ENCODE measurements at places on chromosomes 12 and 14.

DNA sequence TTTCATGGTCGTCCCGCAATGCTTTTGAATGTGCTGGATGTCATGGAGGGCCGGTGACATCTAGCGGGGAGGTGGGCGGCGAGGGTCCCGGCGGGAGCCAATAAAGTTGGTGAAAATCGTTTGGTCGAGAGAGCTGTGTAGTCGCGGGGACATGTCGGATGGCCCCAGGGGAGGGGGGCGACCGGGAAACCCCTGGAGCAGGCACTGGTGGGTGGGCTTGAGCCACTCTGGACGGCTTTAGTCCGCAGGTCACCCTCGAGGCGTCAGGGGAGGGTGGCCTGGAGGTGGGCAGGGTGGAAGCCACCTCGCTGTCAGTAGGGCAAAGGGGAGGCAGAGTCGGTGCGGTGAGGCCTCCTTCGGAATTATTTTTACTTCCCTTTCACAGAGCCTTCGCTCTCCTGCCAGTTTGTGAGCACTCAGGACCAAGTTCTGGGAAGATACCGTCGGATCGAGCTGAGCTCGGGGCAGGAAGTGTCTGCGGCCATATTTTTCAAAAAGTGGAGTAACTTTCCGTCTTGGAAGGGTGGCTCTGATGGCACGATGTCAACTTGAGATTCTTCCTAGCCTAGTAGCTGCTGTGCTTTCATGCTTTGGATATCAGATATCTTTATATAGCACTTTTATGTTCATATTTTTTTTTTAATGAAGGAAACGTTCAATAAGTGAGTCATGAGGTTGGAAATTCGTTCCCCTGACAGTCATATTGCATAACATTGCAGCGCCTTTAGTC, 28.2 kb downstream of the WBP11 start:
- H3K27me3 ChIP-seq: no peaks in the 10 kb centered on the region
- no peak for DNase-seq
- H3K4me1 ChIP-seq: peaks cover 5% of the 10 kb centered on the region
- no peaks in the 10 kb centered on the region for H3K36me3 ChIP-seq
- H3K4me3 ChIP-seq: peak overlapping the region; percentile 93

GRCh38 chr14:100955201-100955600, 51.7 kb upstream of the RTL1 start:
- H3K36me3 ChIP-seq: no peaks in the 10 kb centered on the region
- no peak for DNase-seq
- no peak overlapping the region for H3K4me3 ChIP-seq

DNA sequence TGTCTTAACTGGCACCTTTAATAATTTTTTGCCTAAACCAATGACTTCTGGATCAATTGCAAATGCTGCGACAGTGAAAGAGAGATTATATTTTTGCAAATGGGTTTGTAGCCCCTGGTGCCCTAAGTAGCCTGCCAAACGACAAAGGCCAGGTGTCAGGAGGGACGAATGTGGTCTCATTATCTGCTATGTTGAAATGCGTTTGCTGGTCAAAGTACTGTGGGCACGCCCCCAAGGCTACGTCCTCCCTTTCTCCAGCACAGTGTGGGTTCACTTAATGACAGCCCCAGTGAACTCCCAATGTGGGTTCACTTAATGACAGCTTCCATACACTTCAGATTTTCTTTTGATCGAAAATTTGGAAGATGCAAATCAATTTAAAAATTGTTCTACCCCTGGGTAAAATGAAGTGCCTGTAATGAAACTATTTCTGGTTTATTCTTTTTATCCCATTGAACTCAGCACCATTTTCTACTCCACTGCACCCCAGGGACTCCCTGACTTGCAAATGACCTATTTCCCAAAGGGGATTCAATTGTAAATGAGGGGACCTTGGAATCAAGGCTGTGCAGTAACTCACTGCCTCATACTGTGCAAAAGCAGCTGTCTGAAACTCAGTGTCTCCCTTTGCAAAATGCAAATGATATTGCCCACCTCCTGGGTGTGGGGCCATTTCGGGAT, 1.4 kb downstream of the SERPINA11 start:
- no peak for DNase-seq
- H3K4me1 ChIP-seq: peaks cover 8% of the 10 kb centered on the region
- no peaks in the 10 kb centered on the region for H3K36me3 ChIP-seq
- H3K27me3 ChIP-seq: no peaks in the 10 kb centered on the region
- H3K4me3 ChIP-seq: no peak overlapping the region

- H3K4me3 ChIP-seq: no peak overlapping the region
- H3K36me3 ChIP-seq: no peaks in the 10 kb centered on the region
These were observed 127.2 kb upstream of the ATF7IP start for GRCh38 chr12:14238221-14238792.

DNA sequence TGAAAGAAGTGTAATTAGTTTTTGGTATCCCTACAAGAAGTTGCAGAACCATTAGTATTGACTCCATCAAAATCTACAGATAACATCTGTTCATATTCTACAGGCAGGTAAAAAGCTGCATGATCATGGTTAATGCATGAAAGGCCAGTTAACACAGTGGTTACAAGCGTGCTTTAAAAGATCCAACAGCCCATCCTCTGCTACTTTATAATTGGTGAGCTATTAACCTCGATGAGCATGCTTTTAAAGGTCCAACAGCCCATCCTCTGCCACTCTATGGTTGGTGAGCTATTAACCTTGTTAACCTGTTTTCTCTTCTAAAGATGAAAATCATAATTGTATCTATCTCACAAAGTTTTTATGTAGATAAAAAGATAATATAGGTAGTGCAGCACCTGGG, 289.3 kb downstream of the DUSP6 start:
- no peaks in the 10 kb centered on the region for H3K36me3 ChIP-seq
- H3K4me3 ChIP-seq: no peak overlapping the region
- no peaks in the 10 kb centered on the region for H3K27me3 ChIP-seq
- no peak for DNase-seq
- no peak overlapping the region for H3K27ac ChIP-seq
- peaks cover 9% of the 10 kb centered on the region for H3K4me1 ChIP-seq

DNA sequence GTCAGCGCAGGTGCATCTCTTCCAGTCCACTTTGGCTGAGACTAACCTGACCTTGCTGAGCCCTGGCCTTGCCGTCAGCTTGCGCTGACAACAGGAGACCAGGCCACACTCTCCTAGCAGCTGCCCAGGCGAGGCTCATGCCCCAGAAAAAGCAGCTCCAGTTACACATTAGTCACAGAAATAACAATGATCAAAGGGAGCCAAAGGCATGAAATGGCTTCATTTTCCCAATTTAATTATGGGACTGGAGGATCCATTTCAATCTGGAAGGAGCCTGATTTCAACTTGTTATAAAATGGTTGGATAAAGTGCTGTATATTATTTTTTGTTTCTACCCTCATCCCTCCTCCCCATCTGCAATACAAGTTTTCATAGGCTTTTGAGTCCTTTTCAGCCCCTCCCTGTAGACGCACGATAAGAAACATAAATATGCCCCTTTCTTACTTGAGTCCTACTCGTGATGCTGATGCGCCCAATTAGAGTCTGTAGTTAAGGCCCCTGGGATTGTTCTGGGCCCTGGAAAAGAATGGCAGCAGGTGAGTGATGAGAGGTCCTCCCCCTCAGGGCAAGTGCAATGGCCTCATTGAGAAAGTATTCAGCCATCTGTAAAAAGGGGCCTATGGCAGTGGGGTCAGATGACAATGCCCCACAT, 376.0 kb downstream of the C12orf75 start:
- H3K27me3 ChIP-seq: no peaks in the 10 kb centered on the region
- no peak overlapping the region for H3K27ac ChIP-seq
- DNase-seq: no peak
- H3K36me3 ChIP-seq: no peaks in the 10 kb centered on the region
- no peak overlapping the region for H3K4me3 ChIP-seq
- H3K4me1 ChIP-seq: peaks cover 16% of the 10 kb centered on the region

GRCh38 chr12:14394317-14395073, 29.0 kb downstream of the ATF7IP start:
- no peak overlapping the region for H3K4me3 ChIP-seq
- peak overlapping the region; percentile 19 for H3K27ac ChIP-seq
- H3K4me1 ChIP-seq: peaks cover 7% of the 10 kb centered on the region
- H3K36me3 ChIP-seq: peaks cover 28% of the 10 kb centered on the region
- no peaks in the 10 kb centered on the region for H3K27me3 ChIP-seq

DNA sequence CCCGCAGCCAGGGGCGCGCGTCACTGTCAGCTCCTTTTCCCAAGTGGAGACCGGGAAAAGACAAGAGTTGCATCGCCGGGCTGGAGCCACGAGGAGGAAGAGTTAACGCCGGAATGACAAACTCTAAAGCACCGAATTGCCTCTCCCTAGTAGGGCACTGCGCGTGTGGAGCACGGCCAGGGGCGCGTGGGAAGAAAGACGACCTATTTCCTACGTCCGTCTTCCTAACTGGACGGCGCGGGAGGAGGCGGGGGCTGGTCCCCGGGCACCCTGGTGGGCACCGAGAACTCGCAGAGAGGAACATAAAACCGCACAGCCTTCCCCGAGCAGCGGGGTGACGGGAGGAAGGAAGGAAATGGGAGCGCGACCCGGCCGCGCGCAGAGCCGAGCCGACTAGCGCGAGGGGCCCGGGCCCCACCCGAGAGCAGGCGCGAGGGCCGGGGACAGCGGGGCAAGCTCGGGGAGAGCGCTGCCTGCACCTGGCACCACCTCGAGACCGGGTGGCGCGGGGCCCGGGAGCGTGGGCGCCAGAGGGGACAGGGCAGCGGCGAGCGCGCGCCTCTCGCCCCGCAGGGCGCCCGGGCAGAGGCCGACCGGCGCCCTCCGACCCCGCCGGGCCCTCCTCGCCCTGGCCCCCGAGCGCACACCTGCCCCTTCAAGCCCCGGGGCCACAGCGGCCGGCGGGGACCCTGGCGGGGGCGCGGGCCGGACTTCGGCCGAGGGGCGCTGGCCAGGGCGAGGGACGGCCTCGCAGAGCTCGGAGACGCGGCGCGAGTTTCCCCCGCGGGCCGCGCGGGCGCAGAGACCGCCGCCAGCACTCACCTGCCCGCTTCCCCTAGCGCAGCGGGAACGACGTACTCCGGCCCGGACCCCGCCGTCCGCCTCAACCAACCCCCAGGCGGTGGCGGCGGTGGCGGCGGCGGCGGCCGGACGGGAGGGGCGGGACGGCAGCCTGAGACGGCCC, at the start of gene SETD3:
Gene SETD3, minus strand, starts transcription at position 954 of the 964 bp plus-strand sequence. CDS start 15,054 bp downstream, outside the sequence.
- peak within 1 kb of the TSS; percentile 95 for H3K27ac ChIP-seq
- peak; percentile 48 for DNase-seq
- H3K36me3 ChIP-seq: no peaks in the 10 kb centered on the region
- H3K4me1 ChIP-seq: peaks cover 2% of the 10 kb centered on the region

DNA sequence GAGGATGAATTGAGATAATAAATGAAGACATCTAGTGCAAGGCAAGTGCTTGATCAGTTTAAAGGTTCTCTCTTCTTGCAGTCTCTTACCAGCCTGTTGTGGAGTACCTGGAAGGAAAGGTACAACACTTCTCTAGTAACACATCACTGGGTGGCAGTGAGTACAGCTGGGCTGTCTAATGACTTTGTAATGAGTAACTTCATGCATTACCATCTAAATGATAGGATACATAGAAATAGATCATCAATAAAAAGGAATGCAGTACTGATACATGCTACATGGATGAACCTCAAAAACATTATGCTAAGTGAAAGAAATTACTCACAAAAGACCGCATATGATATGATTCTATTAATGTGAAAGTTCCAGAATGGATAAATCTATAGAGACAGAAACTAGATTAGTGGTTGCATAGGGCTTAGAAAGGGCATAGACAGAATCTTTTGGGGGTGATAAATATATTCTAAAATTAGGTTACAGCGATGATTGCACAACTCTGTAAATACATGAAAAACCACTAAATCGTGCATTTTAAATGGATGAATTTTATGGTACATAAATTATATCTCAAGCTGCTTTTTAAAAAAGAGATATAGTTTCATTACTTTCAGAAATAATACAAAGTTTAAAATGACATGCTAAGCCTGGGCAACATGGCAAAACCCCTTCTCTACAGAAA, 224.4 kb downstream of the CHST11 start:
- no peaks in the 10 kb centered on the region for H3K27me3 ChIP-seq
- H3K27ac ChIP-seq: no peak overlapping the region
- no peak for DNase-seq
- H3K36me3 ChIP-seq: no peaks in the 10 kb centered on the region
- H3K4me3 ChIP-seq: no peak overlapping the region

GRCh38 chr14:91185721-91186120, 58.8 kb downstream of the GPR68 start:
- H3K4me1 ChIP-seq: no peaks in the 10 kb centered on the region
- H3K4me3 ChIP-seq: no peak overlapping the region
- H3K36me3 ChIP-seq: peaks cover 58% of the 10 kb centered on the region
- H3K27me3 ChIP-seq: no peaks in the 10 kb centered on the region
- DNase-seq: no peak
- H3K27ac ChIP-seq: no peak overlapping the region

DNA sequence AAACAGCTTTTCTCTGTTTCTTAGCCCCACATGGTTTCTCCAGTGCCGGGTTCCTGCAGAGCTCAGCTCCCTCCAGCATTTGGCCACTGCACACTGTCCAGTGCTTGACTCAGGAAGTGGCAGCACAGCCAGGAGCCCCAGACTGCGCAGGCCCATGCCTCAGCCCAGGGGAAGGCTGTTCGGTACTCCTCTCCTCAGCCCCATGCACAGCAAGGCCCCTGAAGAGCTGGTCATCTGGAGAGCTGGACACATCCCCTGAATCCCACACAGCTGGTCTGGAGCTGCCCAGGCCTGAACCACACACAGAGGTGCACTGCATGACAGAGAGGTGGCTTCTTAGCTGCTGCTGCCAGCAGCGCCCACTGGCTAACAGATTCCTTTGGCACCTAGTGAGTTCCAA, 48.3 kb downstream of the STAB2 start:
- H3K36me3 ChIP-seq: no peaks in the 10 kb centered on the region
- DNase-seq: no peak
- no peaks in the 10 kb centered on the region for H3K27me3 ChIP-seq
- H3K27ac ChIP-seq: no peak overlapping the region
- H3K4me1 ChIP-seq: no peaks in the 10 kb centered on the region

DNA sequence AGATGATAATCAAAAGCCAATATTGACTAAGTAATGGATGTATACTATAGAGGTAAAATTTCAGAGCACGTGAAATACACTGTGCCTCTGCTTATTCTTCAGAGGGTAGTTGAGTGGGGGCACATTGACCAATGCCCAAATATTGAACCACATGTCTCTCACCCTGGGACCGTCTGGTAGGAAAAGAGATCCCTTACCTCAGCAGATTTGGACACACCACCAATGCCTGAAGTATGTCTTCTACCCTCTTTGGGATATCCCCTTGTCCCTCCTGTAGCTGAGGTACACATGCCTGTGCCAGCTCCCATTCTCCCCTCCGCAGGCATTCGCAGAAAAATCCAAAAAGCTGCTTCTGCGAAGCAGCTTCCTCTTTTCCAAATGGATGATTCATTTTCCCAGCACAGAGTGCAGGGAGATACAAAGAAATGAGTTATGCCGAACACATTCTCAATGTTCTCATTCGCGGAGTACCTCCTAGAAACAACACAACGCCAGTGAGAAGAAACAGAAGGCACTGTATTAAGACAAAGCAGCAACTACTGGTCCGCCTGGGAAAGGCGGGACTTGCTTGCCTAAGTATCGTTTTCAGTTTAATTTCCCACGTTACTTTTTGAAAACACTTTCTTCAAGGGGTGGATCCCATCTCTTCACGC, 691 bp downstream of the ZFYVE26 start:
- no peak for DNase-seq
- peak overlapping the region; percentile 58 for H3K4me3 ChIP-seq
- peaks cover 7% of the 10 kb centered on the region for H3K4me1 ChIP-seq
- no peaks in the 10 kb centered on the region for H3K27me3 ChIP-seq

GRCh38 chr14:52447236-52447635, 105.1 kb downstream of the TXNDC16 start:
- no peaks in the 10 kb centered on the region for H3K4me1 ChIP-seq
- H3K36me3 ChIP-seq: no peaks in the 10 kb centered on the region
- no peak for DNase-seq
- H3K4me3 ChIP-seq: no peak overlapping the region
- no peaks in the 10 kb centered on the region for H3K27me3 ChIP-seq

Data from neuronal stem cell (in vitro differentiated cells).